ENCODE measurements at places on chromosomes 1 and 21.

DNA sequence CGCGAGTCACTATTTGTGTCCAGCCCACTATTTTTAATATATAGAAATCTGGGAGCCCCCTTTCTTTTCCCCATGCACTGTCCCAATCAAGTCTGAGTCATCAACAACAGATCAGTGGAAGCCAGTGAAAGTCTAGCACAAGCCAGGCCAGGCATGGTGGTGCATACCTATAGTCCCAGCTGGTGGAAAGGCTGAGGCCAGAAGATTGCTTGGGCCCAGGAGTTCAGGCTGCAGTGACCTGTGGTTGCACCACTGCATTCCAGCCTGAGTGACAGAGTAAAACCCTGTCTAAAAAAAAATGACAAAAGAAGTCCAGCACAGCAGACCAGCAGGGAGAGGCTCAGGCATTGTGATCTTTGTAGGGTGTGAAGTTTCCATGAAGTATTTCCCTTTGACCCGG lies 9.0 kb upstream of the RPL5 start:
- no peak for DNase-seq

- DNase-seq, result no peak
These were observed 44.9 kb upstream of the ARHGEF16 start for GRCh38 chr1:3409366-3410141.

DNA sequence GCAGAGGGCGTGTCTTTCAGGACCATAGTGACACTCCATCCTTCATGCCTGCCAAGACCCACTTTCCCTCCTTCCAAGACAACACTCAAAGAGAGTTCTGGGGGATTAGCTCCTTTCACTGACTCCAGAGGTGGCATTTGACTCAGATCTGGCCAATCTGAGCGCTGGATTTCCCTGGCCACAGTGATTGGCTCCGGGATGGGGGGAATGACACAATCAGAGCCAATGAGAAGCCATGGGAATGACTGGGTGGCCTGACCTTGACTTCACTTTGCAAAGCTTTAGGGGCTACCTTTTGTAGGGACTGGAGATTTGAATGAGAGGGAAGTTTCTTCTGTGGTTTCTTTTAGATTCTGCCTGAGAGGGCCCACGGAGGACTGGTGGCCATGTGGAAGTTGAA lies 26.9 kb upstream of the WNT4 start:
- no peak for DNase-seq

GRCh38 chr1:12544992-12545391 lies 73.0 kb downstream of the DHRS3 start:
- no peak for DNase-seq

- no peak for DNase-seq
These were observed 110.4 kb upstream of the SPATA6 start for GRCh38 chr1:48582408-48582807.

DNA sequence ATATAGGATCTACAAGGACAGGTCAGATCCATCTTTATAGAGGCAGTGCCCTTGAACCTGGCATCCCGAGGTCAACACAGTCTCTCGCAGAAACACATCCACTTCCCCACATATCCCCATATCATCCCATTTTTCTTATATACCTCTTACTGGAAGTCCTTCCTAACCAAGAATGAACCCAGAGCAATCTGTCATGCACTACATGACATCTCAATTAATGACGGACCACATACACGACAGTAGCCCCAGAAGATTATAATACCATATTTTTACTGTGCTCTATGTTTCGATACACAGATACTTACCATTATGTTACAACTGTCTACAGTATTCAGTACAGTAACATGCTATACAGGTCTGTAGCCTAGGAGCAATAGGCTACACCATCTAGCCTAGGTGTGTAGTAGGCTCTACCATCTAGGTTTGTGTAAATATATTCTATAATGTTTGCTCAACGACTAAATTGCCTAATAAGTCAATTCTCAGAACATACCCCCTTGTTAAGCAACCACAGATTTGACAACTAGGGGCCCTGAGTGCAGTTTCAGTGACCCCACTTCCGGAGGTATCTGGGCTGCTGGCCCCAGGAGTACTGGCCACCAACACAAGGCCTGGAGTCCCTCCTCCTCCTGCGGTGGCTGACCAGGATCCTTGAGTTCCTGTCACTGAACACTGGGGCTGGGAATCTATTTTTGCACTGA lies 28.1 kb downstream of the PTPN14 start:
- DNase-seq, result no peak

GRCh38 chr1:29243023-29243870 lies 6.9 kb downstream of the PTPRU start:
- DNase-seq, result no peak

DNA sequence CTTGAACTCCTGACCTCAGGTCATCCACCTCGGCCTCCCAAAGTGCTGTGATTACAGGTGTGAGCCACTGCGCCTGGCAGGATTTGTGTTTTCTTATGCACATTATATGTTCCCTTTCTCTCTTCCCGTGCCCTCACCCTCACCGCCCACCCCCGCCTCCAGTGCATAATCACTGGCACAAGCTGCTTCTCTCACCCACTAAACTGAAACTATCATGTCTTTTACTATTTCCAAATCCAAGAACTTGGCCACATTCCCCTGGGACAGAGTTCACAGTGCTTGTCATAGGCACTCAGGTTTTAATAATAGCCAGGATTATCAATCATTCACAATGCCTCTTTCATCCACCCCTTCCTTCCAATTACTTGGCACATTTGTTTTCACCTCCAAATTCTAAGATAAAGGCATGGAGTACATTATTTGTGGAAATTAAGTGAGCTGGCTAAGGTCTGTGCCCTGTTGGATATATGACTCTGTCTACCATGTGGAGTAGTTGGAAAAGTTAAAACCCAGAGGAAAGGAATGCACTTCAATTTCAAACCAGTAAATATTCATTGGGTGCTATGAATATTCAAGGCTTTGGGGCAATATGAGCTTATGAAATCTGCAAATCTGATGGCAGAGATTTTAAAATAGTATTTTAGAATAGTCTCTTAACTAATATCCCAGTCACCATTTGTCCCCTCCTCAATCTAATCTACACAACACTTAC lies 17.6 kb upstream of the MAPKAPK2 start:
- DNase-seq, result no peak

GRCh38 chr1:154883919-154884868 lies 14.1 kb upstream of the KCNN3 start:
- DNase-seq, result no peak

GRCh38 chr1:203954788-203955552 lies 93.6 kb downstream of the SNRPE start:
- DNase-seq, result no peak

- DNase-seq, result no peak
These were observed 989 bp upstream of the ETV3 start for GRCh38 chr1:157139052-157139715.

DNA sequence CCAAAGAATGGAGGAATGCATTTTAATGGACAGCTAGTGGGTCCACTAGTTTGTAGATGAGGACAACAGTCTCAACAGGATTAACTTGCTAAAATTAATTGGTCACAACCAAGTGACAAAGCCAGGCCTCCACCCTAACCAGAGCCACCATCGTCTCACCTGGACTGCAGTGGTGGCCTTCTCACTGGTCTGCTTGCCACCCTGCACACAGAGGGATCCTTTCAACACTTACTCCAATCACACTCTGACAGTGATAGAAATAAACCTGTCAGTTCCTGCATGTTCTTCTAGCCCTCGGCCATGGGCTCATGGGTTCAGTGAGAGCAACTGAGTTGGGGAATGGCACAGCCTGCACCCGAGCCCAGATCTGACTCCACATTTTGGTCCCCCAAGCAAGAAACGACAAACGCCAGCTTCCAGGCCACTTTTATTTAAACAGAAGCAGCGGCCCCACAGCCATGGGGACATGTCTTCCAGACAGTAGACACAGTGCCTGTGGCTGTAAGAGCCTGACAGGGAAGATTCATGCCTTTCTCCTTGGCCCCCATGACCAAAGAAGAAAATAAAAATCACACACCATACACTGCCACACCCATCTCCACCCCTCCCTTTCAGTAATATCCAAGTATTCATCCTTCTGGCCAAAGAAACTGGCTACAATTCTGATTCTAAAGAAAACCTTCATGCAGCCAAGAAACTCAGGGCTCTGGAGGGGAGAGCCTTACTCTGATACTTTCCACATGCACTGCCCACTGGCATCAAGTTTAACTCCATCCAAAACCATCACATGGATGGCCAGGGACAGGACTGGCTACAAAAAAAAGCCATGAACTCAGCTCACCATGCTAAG lies 37.6 kb downstream of the DHCR24 start:
- no peak for DNase-seq

DNA sequence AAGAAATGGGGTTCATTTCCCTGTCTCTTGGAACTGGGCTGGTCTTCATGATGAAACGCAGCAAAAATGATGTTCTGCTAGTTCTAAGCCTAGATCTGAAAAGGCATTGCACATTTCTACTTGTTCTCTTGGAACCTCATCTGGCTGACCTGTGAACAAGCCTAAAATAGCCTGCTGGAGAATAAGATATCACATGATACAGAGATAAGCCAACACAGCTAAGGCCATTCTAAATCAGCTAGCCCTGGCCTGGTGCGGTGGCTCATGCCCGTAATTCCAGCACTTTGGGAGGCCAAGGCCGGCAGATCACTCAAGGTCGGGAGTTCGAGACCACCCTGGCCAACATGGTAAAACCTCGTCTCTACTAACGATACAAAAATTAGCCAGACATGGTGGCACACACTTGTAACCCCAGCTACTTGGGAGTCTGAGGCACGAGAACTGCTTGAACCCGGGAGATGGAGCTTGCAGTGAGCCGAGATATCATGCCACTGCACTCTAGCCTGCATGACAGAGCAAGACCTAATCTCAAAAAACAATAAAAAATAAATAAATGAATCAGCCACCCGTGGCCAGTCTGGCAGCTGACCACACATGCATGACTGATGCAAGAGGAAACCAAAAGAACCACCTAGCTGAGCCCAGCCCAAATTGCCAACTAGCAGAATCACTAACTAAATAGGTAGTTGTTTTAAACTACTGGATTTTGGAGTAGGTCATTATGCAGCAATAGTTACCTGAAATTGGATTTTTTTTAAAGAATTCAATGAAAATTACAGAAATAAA lies 18.0 kb downstream of the CD244 start:
- no peak for DNase-seq

- no peak for DNase-seq
These were observed 6.1 kb downstream of the ATF3 start for GRCh38 chr1:212614453-212615200.

DNA sequence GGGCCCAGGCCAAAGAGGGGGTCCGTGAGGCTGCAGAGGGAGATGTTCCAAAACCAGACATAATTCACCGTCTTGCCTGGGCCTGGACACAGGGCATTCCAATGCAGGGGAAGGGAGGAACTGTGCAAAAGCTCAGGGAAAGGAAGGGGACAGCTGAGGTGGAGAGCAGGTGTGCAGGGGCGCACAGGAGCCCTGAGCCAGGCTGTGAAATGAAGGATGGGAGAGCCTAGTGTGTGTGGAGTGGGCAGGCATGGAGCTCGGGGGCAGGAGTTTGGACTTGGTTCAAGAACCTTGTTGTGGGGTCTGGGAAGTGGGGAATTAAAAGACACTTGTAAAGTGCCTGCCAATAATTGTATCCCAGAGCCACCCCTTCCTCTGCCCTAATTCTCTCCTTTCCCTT lies 2.3 kb downstream of the TNNI1 start:
- no peak for DNase-seq

- DNase-seq, result peak; percentile 57
These were observed 115.3 kb upstream of the FMN2 start for GRCh38 chr1:239976130-239976968.

DNA sequence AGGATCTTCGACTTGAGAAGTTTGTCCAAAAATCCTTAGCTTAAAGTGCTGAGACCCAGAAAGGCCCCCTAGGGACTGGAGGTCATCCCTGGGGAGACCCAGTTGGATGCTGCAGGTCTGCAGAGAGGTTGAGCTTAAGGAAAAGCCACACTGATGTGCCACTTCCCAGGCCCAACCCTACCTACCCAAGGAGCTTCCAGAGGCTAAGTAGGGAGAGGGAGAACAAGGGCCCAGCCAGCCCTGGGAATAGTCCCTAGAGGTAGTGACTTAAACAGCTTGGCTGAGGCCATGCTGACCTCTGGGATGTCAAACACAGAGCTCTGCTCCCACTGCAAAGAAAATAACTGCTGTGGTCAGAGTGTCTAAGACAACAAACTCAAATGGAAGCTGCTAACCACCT lies 693.7 kb downstream of the MATN1 start:
- DNase-seq, result no peak

GRCh38 chr1:11434501-11434900 lies 44.5 kb upstream of the DISP3 start:
- DNase-seq, result no peak

GRCh38 chr1:184368354-184368753 lies 18.5 kb upstream of the C1orf21 start:
- DNase-seq, result no peak

DNA sequence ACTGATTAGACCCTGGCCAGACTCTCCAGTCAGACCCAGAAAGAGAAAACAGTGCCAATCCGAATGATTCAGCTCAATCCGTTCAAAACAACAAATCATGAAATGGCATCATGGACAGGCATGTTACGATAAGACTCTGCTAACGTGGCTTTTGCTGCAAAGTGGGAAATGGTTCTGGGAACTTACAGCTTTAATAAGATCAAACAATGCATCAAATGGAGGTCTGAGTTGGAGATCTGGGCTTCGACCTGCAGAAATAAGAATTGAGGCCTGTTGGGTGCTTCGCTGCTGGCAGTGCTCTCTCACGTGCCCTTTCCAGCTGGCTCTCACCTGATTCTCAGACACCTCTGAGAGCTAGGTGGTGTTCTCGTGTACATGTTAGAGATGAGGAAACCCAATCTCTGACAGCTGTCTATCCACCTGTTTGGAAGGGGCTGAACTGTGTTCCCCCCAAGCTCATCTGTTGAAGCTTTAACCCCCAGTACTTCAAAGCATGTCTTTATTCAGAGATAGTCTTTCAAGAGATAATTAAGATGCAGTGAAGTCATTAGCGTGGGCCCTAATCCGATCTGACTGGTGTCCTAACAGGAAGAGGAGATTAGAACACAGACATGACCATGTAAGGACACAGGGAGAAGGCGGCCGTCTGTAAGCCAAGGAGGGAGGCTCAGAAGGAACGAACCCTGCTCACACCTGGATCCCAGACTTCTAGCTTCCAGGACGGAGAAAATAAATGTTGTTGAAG lies 45.5 kb upstream of the ETS2 start:
- DNase-seq, result no peak

- DNase-seq, result no peak
These were observed 26.7 kb downstream of the TSPAN2 start for GRCh38 chr1:115062542-115063004.

DNA sequence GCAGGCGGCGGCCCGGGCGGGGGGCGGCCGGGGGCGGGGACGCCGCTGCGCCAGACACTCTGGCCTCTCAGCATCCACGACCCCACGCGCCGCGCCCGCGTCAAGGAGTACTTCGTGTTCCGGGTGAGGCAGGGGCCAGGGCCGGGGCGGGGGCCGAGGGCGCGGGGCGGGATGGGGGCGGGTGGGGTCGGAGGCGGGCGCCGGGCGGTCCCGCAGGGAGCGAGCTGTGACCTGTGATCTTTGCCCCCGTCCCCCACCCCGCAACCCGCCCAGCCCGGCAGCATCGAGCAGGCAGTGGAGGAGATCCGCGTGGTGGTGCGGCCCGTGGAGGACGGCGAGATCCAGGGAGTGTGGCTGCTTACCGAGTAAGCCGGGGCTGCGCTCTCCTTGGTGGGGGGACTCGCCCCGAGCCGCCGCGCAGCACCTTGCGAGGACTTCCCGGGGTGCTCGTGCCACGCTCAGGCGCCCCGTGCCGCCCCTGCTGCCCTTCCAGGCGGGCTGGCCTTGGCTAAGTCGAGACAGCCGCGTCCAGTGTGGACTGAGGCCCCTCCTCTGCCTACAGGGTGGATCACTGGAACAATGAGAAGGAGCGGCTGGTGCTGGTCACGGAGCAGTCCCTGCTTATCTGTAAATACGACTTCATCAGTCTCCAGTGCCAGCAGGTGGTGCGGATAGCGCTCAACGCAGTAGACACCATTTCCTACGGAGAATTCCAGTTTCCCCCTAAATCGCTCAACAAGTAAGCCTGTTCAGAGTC lies 514 bp downstream of the TPRG1L start:
- DNase-seq, result no peak

Measured in neural crest cell (in vitro differentiated cells).